DMS79 treated with DMSO at 0.1 percent for 48 hours (cell line): ENCODE measurements at places on chromosomes 1 and 21.

DNA sequence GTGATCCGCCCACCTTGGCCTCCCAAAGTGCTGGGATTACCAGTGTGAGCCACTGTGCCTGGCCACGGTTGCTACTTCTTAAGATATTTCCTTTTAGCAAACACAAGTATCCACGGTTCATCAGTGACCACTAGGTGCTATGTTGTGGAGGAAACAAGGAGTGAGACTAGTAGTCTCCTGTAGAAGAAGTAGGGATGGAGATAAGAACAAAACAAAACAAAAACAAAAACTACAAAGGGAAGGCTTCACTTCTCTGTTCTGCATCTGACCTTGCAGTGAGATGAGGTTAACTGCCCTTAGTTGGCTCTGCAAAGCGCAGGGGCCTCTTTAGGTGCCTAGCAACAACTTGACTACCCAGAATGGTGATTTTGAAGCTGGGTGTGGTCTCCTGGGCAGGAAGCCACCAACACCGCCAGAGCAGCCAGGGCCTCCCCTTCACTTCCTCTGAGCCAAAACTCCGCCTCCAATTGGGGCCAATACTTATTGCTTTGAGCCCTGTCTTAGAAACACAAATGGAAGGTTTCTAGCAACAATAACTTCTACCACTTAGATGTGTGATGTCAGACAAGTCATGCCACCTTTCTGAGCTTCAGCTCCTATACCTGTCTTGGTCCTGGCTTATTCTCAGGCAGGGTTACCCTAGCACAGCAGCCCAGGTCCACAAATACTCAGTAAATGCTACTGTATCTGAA lies 12.8 kb upstream of the CDC42 start:
- DNase-seq, result peak; percentile 99

GRCh38 chr21:26495283-26495849 lies 77.7 kb downstream of the CYYR1 start:
- DNase-seq, result no peak

DNA sequence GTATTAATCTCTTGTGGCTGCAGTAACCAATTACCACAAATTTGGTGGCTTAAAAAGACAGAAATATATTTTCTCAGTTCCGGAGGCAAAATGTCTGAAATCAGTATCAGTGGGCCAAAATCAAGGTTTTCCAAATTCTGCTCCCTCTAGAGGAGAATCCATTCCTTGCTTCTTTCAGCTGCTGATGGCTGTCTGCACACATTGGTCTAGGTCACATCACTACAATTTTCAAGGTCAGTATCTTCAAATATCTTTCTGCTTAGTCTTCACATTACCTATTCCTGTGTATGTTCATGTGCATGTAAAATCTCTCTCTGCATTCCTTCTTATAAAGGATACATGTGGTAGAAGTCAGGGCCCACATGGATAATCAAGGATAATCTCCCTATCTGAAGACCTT lies 999.4 kb downstream of the KCNT2 start:
- no peak for DNase-seq

- peak; percentile 67 for DNase-seq
Measured at GRCh38 chr1:85048296-85049064, at the start of gene MCOLN3. MCOLN3 (minus strand) TSS chr1:85048500; CDS start chr1:85045360, 3,140 bp downstream.

DNA sequence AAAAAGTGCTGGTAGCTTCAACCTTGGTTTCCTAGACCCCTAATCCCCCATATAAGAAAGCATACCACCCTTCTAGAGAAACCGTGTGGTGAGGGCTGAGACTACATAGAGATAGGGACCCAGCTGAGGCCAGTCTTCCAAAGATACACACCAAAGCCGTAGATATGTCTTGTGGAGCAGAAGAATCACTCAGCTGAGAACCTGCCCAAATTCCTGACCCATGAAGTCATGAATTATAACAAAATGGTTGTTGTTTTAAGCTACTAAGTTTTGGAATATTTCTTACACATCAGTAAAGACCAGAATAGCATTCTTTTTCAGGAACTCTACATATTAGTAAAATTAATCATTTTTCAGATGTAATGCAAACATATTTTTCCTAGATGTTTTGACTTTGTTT lies 3.3 kb upstream of the SNRPE start:
- DNase-seq, result no peak
